ENCODE measurements at places on chromosomes 1 and 21. TPM values are rescaled to one million over a fixed set of nuclear protein-coding genes. Genes with fewer than 3 reads are reported as not detected.

Gene CCDC30
- total RNA-seq = 0.38 TPM

Gene OPTC
- total RNA-seq = not detected

Gene TACSTD2
- not detected for total RNA-seq

Gene MYBPHL
- 0.23 TPM for total RNA-seq

Gene AMY2B
- total RNA-seq = 2.7 TPM

Gene FAM110D
- total RNA-seq = not detected

All from LHCN-M2 (cell line).